ENCODE measurements at places on chromosomes 12 and 14. TPM values are rescaled to one million over a fixed set of nuclear protein-coding genes. Genes with fewer than 3 reads are reported as not detected.

DNA sequence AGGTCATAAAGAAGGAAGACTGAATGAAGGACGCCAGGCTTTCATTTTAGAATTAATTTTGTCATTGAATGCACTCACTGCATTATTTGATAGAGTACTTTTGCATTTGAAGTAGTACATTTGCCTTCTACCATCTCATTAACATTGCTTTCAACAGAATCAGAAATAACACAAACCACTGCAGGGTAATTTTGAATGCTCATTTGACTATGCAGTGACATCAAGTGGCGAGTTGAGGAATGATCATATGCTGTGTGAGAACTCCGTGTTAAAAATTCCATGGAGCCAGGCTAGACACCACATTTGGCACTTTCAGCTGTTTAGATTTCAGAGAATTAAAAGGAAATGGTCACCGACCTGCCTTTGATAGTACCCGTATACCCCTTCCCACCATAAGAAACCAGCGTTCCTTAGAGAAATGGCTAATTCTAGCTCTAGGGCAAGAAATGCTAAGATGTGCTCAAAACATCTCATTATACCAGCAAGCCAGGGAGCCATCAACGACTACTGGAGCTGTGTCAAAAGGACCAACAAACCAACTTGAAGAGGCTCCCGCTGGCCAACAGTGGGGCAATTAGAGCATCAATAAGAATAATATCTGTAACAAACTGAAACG is 16.5 kb downstream of the HEBP1 start:
- peaks cover 35% of the 10 kb centered on the region for H3K36me3 ChIP-seq
- peaks cover 18% of the 10 kb centered on the region for H3K4me1 ChIP-seq
- no peak for DNase-seq
- 0 out of 2 replicates have a peak overlapping the region, but pooled peaks have one; percentile 19 for H3K27ac ChIP-seq

DNA sequence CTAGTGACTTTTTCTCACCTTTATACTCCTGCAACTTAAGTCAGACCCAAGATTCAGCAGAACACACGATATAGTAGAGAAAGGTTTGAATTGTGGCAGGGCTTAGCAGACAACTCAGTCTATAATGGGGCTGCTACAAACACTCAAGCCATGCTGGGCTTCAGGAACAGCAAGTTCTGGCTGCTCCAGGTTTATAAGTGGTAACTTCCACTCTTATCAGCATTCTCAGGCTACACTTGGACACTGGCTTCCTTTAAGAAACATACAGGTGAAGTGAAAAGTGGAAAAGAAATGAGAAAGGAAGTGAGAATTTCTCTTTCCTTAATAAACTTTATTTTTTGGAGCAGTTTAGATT is 21.7 kb downstream of the PLEKHD1 start:
- no peaks in the 10 kb centered on the region for H3K36me3 ChIP-seq
- H3K4me1 ChIP-seq = peaks cover 5% of the 10 kb centered on the region
- H3K27me3 ChIP-seq = peaks cover 15% of the 10 kb centered on the region

GRCh38 chr12:46518169-46518568 is 145.6 kb upstream of the SLC38A2 start:
- H3K36me3 ChIP-seq = no peaks in the 10 kb centered on the region
- H3K27ac ChIP-seq = no peak overlapping the region
- DNase-seq = no peak

- peaks cover 5% of the 10 kb centered on the region for H3K36me3 ChIP-seq
- H3K4me1 ChIP-seq = peaks cover 49% of the 10 kb centered on the region
- no peak for DNase-seq
- H3K27ac ChIP-seq = peak overlapping the region; percentile 66
- no peaks in the 10 kb centered on the region for H3K27me3 ChIP-seq
These were observed 1.6 kb downstream of the CCDC88C start for GRCh38 chr14:91415794-91416743.

DNA sequence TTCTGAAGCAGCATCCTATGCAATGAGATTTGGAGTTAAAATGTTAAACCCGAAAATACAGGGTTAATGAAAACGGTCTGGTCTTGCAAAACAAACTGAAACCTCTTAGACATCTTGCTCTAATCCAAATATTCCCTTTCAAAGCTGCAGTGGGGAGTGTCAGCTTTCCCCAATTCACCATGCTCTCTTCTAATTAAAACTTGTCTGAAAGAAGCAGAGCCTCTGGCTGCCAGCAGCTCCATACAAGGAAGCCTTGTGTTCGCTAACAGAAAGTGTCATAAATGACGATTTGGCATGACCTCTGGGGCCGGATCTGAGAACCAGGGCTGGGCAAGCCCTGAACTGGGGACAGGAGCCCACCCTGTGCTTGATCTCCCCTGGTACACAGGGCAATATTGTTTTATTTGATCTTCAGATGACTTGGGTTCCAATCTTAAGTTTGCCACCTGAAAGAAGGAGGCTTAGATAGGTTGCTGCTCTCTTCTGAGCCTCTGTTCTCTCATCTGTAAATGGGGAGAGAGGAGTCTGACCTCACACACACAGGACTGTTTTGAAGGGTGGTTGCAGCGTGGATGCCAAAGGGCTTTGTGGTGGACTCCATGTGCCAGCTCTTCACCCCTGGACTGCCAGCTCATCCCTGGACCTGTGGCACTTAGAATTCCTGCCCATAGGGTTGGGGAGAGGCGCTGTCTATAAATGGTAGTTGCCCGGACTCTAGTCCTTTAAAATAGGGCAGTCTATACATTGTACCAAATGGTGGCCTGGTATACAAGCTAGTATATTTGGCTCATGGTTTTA is 7.8 kb downstream of the KMT5A start:
- DNase-seq = no peak
- peaks cover 33% of the 10 kb centered on the region for H3K27me3 ChIP-seq
- H3K27ac ChIP-seq = no peak overlapping the region
- peaks cover 34% of the 10 kb centered on the region for H3K36me3 ChIP-seq

DNA sequence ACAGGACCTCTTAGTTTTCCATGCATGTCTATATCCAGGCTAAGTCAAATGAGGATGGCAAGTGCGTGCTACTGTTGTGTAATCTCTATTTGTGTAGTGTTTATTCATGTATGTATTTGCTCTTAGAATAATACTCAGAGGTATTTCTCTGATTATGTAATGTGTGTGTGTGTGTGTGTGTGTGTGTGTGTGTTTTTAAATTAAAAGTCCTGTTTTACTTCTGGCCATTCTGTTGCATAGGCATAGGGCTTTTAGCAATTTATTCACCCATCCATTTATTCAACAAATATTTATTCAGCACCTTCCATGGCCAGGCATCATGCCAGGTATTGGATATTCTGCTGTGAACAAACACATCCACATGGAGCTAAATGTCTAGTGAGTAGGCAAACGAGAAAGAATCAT is 63.5 kb downstream of the PELI2 start:
- H3K4me3 ChIP-seq = no peak overlapping the region
- no peak overlapping the region for H3K27ac ChIP-seq
- peaks cover 3% of the 10 kb centered on the region for H3K36me3 ChIP-seq
- H3K4me1 ChIP-seq = peaks cover 11% of the 10 kb centered on the region
- DNase-seq = no peak

DNA sequence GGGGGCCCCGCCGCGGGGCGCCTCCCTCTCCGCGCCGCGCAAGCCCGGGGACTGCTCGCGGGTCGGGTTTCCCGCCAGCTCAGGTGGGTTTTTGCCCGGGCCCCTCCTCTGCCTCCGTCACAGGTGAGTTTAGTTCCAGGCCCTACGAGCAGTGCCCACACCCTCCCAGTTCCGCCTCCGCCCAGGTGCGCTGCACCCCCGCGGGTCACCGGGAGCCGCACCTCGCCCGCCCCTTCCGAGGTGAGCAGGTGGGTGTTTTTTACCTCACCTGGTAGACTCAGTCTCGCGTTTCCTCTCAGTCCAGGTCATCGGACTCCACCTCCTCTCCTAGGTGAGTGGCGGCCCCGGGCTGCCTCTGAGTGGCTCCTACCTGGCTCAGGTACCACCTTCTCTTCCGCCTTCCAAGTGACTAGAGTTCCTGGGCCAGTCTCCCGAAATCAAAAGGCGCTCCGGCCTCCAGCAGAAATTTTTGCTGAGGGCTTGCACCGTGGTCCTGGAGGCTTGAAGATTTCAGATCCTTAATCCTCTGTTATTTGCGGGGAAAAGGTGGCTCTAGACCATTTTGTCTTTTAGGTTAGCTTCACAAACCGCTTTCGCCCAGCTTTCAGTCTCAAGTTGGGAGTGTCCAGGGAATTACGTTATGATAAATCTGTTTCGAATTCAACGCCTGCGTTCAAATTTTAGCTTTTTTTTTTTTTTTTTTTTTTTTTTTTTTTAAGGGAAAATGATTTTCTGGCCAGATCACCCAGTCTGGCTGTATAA is at the start of gene TMEM30B:
TMEM30B (minus strand) TSS at position 153 of the 762 bp plus-strand sequence. CDS start 191 bp downstream, outside the sequence.
- peak; percentile 85 for DNase-seq
- H3K27me3 ChIP-seq = peaks cover 21% of the 10 kb centered on the region
- peak within 1 kb of the TSS; percentile 95 for H3K27ac ChIP-seq
- H3K4me3 ChIP-seq = peak within 1 kb of the TSS; percentile 82
- no peaks in the 10 kb centered on the region for H3K36me3 ChIP-seq
- H3K4me1 ChIP-seq = peaks cover 26% of the 10 kb centered on the region

GRCh38 chr14:71555654-71556559 is 376.3 kb upstream of the RGS6 start:
- DNase-seq = no peak
- H3K27ac ChIP-seq = peak overlapping the region; percentile 79
- no peaks in the 10 kb centered on the region for H3K27me3 ChIP-seq
- no peak overlapping the region for H3K4me3 ChIP-seq
- H3K36me3 ChIP-seq = no peaks in the 10 kb centered on the region

DNA sequence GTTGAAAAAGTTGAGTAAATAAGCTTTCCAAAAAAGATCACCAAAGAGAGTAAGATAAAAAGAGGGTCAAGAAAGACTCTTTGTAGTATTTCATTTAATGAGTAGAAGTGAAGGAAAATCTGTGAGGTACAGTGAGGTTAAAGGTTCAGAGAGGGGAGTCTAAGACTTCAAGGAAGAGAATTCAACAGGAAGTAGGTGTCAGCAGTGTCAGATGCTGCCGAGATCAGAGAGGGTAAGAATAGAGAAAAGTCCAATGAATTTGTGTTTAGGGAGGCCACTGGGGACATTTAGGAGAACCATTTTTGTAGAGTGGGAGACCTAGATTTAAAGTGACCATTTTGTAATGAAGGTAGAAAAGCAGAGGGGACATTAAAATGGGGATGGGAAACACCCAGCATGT is 71.6 kb upstream of the KRAS start:
- H3K36me3 ChIP-seq = no peaks in the 10 kb centered on the region
- H3K4me3 ChIP-seq = no peak overlapping the region
- no peak overlapping the region for H3K27ac ChIP-seq
- H3K27me3 ChIP-seq = no peaks in the 10 kb centered on the region

- DNase-seq = no peak
- H3K4me3 ChIP-seq = no peak overlapping the region
- H3K36me3 ChIP-seq = 0 out of 2 replicates have a peak, but pooled peaks cover 2% of the 10 kb centered on the region
- H3K27me3 ChIP-seq = no peaks in the 10 kb centered on the region
These were observed 8.7 kb upstream of the DDX47 start for GRCh38 chr12:12804432-12804886.

- H3K4me1 ChIP-seq = peaks cover 27% of the 10 kb centered on the region
- H3K27ac ChIP-seq = peak overlapping the region; percentile 93
- H3K4me3 ChIP-seq = no peak overlapping the region
- peaks cover 6% of the 10 kb centered on the region for H3K36me3 ChIP-seq
- no peaks in the 10 kb centered on the region for H3K27me3 ChIP-seq
These were observed 10.5 kb downstream of the MLXIP start for GRCh38 chr12:122089077-122089476.

- DNase-seq = peak; percentile 58
- peaks cover 57% of the 10 kb centered on the region for H3K4me1 ChIP-seq
- H3K27ac ChIP-seq = peak overlapping the region; percentile 100
- no peaks in the 10 kb centered on the region for H3K27me3 ChIP-seq
- peaks cover 28% of the 10 kb centered on the region for H3K36me3 ChIP-seq
These were observed 12.8 kb downstream of the ZFHX2 start for GRCh38 chr14:23538785-23539184.

GRCh38 chr12:10408842-10409241 is 715 bp downstream of the KLRC4 start:
- no peak overlapping the region for H3K27ac ChIP-seq
- DNase-seq = no peak
- peaks cover 17% of the 10 kb centered on the region for H3K4me1 ChIP-seq

DNA sequence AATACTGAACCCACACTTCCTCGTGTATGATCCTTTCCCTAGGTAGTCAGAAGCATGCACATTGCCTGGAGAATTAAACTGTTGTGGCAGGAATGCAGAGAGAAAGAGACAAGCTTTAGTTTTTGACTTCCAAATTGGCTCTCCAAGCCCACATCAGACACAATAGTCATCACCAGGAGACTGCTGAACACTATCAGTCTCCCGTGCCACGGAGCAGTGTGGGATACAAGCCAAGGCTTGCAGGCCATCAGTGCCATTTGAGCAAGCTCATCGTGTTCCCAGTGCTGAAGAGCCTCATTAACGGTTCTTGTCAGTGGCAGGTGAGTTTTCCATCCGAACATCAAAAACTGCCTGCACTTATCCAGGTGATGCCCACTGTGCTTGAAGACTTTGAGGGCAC is 410.8 kb downstream of the NAV3 start:
- H3K27me3 ChIP-seq = no peaks in the 10 kb centered on the region
- peaks cover 65% of the 10 kb centered on the region for H3K4me1 ChIP-seq
- H3K27ac ChIP-seq = peak overlapping the region; percentile 15
- no peaks in the 10 kb centered on the region for H3K36me3 ChIP-seq
- no peak overlapping the region for H3K4me3 ChIP-seq
- DNase-seq = no peak

DNA sequence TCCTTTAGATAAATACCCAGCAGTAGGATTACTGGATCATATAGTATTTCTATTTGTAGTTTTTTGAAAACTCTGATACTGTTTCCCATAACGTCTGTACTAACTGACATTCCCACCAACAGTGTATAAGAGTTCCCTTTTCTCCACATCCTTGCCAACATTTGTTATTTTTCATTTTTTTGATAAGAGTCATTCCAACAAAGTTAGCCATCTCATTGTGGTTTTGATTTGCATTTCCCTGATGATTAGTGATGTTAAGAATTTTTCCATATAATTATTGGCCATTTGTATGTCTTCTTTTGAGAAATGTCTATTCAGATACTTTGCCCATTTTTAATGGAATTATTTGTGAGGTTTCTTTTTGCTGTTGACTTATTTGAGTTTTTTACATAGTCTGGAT is 486.0 kb downstream of the FLRT2 start:
- no peak for DNase-seq
- H3K27me3 ChIP-seq = no peaks in the 10 kb centered on the region
- H3K4me3 ChIP-seq = no peak overlapping the region
- H3K36me3 ChIP-seq = no peaks in the 10 kb centered on the region

GRCh38 chr12:102948941-102949352 is 8.5 kb upstream of the ASCL1 start:
- H3K27ac ChIP-seq = no peak overlapping the region
- peak; percentile 81 for DNase-seq
- no peak overlapping the region for H3K4me3 ChIP-seq

- H3K4me3 ChIP-seq = no peak overlapping the region
- no peak overlapping the region for H3K27ac ChIP-seq
- H3K36me3 ChIP-seq = peaks cover 2% of the 10 kb centered on the region
- peaks cover 7% of the 10 kb centered on the region for H3K27me3 ChIP-seq
These were observed 27.9 kb downstream of the VWF start for GRCh38 chr12:6096527-6096926.

- no peaks in the 10 kb centered on the region for H3K4me1 ChIP-seq
- H3K4me3 ChIP-seq = no peak overlapping the region
- peaks cover 30% of the 10 kb centered on the region for H3K36me3 ChIP-seq
- DNase-seq = no peak
- H3K27me3 ChIP-seq = no peaks in the 10 kb centered on the region
These were observed 862 bp downstream of the KLRB1 start for GRCh38 chr12:9606736-9607372.

The GUCY2C gene
- total RNA-seq = 3.4 TPM

The EML1 gene
- 16.1 TPM for total RNA-seq

The AMN1 gene
- total RNA-seq = 12.1 TPM

The KRT5 gene
- total RNA-seq = not detected

The TDRD9 gene
- 0.17 TPM for total RNA-seq

The CCNB1IP1 gene
- 149 TPM for total RNA-seq

The LHX5 gene
- 1.5 TPM for total RNA-seq

The VASH1 gene
- 10.9 TPM for total RNA-seq

The B4GALNT3 gene
- total RNA-seq = 19.0 TPM

The KCNC2 gene
- not detected for total RNA-seq

The TEX22 gene
- 0.87 TPM for total RNA-seq

The GPR65 gene
- not detected for total RNA-seq
